ENCODE measurements at places on chromosomes 5 and 9.

DNA sequence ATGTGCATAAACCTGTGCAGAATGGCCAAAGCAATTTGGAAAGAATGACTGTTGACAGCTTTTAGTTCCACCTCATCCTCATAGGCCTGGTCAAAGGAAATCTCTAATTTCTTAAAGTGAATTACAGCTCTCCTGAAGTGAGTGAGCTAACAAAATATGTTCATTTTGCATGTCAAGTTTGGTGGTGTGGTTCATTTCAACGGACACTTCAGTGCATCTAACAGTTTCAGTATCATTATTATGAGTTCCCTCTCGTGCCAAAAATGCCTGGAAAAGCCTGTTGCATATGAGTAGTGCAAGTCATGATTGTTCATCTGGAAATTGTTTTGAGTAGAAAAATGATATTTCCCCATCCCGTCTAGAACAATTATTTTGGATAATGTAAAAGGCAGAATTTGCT, 53.2 kb upstream of the HMHB1 start:
- DNase-seq: no peak

DNA sequence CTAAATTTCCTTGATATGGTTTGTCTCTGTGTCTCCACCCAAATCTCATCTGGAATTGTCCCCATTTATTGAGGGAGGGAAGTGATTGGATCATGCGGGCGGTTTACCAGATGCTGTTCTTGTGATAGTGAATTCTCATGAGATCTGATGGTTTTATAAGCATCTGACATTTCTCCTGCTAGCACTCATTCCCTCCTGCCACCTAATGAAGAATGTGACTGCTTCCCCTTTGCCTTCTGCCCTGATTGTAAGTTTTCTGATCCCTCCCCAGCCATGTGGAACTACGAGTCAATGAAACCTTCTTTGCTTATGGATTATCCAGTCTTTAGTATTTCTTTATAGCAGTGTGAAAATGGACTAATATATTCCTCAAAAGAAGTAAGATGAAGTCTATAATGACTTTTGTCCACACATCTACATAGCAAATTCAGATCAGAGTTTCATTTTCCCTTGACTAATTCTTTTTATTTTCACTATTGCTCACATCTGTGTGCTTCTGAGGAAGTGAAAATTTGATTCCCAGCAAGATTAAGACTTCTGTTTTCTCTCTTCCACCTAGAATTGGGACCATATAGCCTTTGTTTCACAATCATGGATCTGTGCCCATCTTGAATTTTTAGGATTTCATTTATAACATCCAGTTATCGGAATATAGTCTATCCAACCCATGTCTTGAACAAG, 393.5 kb downstream of the DMAC1 start:
- no peak for DNase-seq

- no peak for DNase-seq
These were observed 19.9 kb downstream of the RXRA start for GRCh38 chr9:134346151-134346550.

DNA sequence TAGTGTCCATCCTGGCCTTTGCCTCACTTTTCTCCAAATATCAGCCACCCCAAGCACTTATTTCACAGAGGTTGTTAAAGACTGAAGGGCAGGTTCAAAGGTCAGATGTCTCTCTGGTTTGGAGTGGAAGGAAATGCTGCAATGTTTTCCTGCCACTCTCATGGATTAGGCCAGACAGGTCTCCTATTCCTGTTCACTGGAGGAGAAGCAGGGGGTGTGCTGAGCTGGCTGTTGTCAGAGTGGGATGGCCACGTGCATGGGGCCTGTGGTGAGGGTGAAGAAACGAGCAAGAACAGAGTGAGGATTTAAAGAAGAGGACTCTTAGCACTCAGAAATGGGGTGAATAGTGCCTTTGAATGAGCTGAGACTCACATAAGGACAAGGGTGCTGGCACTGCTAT, 6.7 kb downstream of the TMEM8B start:
- peak; percentile 52 for DNase-seq

DNA sequence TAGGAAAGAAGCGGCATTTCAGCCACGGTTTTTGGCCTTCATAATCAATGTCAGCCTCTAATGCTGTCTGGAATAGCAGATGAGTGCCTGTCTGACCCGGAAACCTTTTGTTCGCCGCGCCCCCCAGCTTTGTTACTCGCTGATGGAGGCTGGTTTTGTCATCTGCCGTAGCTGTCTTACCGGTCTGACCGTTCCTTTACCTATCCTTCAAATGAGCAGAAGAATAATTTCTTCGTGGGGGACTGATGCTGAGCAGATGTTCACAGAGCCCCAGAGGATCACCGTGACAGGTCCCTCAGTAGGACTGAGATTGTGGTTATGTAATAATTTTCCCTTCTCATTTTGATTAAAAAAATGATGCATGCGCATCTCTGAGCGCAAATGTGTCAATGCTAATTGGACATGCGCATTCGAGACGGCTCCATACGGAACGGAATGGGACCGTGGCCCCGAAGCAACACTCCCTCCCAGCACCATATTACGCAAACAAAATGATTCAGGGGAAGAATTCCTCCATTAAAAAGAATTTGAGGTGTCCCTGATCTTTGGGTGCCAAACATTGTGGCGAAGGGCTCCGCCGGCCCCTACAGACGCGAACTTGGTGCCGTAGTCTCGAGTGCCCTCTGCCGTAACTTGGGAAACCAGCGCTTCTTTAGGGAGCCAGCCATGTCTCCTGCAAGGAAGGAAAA, 27.6 kb downstream of the TLX3 start:
- DNase-seq: no peak

GRCh38 chr5:157570531-157571200, 4.9 kb downstream of the ADAM19 start:
- DNase-seq: no peak

DNA sequence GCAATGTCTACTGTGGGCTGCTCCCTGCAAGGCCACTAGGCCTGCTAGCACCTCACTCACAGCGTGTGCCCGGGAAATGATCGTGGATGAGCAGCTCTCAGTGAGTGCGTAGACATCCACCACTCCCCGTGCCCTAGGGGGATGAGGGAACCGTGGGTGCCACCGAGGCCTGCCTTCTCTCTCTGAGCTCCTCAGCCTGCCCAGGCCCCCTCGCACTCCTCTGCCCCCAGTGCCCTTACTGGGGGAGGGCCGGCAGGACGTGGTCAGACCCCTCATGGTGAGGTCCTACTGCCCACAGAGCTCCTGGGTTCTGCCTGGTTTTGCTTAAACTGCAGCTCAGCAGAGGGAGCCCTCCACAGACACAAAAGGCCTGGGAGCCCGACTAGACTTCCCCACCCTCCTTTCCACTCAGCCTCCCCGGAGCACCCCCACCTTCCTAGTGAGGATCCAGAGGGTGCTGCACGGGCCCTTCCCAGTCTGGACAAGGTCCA, 220.0 kb downstream of the CACNA1B start:
- DNase-seq: peak; percentile 3

GRCh38 chr9:136849038-136849959, at the start of gene PHPT1:
PHPT1 (plus strand) TSS chr9:136849409; CDS start chr9:136849431, 22 bp downstream.
- peak; percentile 100 for DNase-seq

DNA sequence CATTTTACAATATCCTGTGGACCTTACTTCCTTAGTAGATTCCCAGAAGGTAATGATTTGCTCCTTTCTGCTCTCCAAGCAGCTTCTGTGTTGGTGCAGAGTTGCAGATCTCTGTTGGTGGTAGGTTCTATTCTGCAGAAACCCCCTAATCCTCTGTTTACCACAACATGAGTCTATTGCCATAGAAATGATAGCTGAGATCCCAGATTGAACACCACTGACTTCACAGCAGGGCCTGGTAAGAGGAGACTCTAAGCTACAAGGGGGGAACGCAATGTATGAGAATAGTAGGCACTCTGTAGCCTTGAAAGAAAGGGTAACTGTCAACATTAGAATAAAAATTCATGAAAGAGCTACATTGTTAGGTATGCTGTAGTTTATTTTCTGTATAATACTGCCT, 59.5 kb downstream of the MUSK start:
- DNase-seq: no peak

DNA sequence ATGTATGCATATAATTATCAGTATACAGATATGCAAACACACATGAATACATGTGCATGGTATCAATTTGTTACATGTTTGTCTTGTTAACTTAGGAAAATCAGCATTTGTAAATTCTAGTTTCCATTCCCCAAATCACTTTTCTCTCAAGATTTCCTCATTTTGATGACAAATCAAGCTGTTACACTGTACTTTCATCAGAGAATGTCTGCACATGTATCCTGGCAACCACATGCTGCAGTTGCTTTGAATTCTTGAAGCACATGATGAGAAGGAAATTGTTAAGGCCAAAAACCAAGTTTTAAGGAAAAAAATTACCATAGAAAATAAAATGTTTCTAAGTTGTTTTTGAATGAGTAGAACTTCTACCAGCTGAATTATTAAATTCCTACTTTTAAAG, 1834.5 kb downstream of the EFNA5 start:
- no peak for DNase-seq
